CD4-positive, alpha-beta T cell (primary cell): ENCODE measurements at places on chromosomes 4 and X. TPM values are rescaled to one million over a fixed set of nuclear protein-coding genes. Genes with fewer than 3 reads are reported as not detected.

The CT47A1 gene
- total RNA-seq = not detected

GRCh38 chr4:128444544-128445302 is 157.1 kb upstream of the PGRMC2 start:
- no peak for DNase-seq

DNA sequence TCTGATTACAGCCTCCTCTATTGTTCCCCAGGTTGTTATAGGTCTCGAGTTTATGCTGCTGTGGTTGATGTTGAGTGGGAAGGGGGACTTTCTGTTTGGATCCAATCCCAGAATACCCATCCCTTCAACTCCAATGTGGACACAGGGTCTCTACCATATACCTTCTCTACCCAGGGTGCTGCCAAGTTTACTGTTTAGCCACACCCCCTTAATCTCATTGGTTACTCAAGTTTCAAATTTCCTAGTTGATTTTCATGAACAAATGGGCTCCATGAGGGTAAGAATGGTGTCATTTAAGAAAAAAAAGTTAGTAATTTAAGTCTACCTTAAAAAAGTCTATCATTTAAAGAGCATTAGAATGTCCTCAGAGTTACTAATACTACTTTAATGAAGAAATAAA is 3.6 kb upstream of the SPP1 start:
- DNase-seq = no peak

DNA sequence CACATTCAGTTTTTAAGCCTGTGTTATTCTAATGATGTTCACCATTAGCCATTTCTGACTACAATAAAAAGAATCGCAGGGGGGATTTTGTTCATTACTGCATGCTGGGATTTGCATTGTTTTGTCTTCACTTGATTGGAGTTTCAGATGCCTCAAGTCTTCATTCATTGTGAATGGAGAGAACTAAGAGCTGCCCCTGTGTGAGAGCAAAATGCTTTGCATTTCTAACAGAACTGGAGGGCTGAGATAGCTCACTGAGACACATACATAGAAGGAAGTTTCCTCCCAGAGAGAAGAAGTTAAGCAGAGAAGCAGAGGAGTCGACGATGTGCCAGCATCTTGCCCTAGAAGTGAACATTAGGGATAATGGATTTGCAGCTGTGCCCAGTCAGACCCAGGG is 113.5 kb upstream of the GATB start:
- no peak for DNase-seq

GRCh38 chr4:182339221-182339641 is 96.0 kb downstream of the TENM3 start:
- no peak for DNase-seq
